Liver (tissue), 10 donors: ENCODE measurements at places on chromosomes 12 and 14. TPM values are rescaled to one million over a fixed set of nuclear protein-coding genes. Genes with fewer than 3 reads are reported as not detected.

TDRD9 gene
- total RNA-seq, result 0.56 TPM

SERPINA12 gene
- not detected for total RNA-seq

GALNT6 gene
- 1.5 TPM for total RNA-seq

- no peak for DNase-seq
These were observed 177.3 kb upstream of the NUDT4 start for GRCh38 chr12:93200291-93200917.

DNA sequence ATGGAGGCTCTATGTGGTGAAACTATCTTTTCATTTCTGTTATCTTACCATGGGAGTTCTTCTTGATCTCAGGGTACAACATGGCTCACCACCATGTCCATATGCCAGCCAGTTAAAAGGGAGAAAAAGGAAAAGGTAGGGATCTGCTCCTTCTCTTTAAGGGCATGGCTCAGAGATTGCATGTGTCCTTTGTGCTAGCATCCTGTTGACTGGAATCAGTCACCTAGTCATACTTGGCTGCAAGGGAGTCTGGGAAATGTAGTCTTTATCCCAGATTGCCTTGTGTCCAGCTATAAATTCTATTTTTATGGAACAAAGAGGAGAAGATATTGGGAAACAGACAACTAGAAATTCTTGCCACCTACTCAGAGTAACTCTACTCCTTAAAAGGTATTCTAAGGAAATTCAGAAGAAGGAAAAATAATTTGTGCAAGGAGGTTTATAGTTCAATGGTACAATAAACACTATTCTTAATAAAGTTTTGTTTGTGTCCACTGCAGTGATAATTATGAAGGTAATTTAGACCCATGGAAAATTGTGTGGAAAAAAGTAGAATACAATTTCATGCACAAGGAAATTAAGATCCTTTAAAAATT, 86.4 kb upstream of the RPH3A start:
- no peak for DNase-seq

GRCh38 chr12:132490422-132491137, 629 bp downstream of the FBRSL1 start:
- no peak for DNase-seq

DNA sequence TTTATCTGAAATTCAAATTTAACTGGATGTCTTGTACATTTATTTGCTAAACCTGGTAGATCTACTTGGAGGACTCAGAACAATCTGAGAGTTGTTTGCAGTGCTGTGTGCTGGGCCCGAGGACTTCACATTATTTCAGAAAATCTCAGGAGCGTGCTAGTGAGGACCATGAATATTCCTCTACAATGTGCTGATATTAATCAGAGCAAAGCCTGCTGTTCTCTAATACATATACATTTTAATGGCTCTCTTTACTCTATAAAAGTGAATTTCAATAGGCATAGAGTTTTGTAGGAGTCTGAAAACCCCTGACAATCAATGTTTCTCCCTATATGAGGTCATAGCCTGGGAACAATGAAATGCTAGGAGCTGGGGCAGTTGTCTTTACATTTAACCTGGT, 144.3 kb downstream of the NEDD1 start:
- no peak for DNase-seq
